ENCODE measurements at places on chromosomes 16 and 17.

GRCh38 chr16:11170696-11171447 lies 85.1 kb downstream of the SOCS1 start:
- DNase-seq, result no peak

- no peak for DNase-seq
These were observed 12.6 kb upstream of the FUS start for GRCh38 chr16:31167315-31167714.

DNA sequence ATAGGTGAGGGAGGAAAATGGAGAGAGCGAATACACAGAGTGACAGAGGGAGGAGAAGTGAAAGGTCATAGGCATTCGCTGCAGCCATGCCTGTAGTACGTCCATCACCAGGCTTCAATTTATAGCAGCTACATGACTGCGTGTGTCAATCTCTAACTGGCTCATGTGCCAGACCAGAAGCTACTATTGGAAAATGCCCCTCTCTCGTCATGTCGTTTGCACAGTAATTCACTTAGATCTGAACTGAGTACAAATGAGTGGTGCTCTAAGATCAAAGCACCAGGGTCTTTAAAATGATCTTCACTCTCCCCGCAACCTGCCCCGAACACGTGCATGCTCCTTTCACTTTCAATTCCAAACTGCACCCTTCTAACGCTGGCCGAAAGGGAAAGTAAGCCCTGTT lies 51.3 kb downstream of the ADCY9 start:
- DNase-seq, result no peak

GRCh38 chr17:72751746-72752145 lies 340.7 kb downstream of the SLC39A11 start:
- DNase-seq, result no peak

GRCh38 chr16:55370762-55371482 lies 46.9 kb downstream of the IRX6 start:
- DNase-seq, result peak; percentile 22

- DNase-seq, result no peak
These were observed 16.9 kb downstream of the GRIN2C start for GRCh38 chr17:74842599-74843351.

- DNase-seq, result peak; percentile 72
These were observed at the start of gene LGALS9 for GRCh38 chr17:27630607-27631410. Gene LGALS9, plus strand, starts transcription at chr17:27631188. Its CDS starts 78 bp downstream, at chr17:27631266.

DNA sequence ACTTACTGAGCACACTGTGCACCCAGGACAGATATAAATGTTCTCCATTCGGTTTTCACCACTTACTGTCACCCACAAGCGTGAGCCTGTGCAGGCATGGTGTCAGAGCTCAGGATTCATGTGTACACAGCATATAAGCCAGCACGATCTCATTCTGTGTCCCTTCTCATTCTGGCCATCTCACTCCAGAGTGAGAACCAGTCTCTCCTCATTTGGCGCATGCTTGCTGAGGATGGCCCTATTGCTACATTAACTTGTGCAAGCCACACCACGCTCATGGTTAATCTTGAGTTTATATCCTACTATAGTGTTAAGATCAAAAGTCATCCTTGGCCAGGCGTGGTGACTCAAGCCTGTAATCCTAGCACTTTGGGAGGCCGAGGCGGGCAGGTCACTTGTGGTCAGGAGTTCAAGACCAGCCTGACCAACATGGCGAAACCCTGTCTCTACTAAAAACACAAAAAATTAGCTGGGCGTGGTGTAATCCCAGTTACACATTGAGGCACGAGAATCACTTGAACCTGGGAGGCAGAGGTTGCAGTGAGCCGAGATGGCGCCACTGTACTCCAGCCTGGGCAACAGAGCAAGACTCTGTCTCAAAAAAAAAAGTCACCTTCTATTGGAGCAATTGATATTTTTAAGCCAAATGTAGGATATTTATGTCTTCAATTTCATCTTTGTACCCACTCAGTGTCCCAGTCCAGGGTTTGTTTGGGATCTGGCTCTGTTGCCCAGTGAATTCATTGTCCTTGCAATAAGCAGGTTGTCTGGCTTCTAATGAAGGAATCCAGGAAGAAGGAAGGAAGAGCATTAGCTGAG lies 20.9 kb downstream of the SOCS1 start:
- no peak for DNase-seq

GRCh38 chr16:30108059-30108850 lies 5.1 kb downstream of the GDPD3 start:
- peak; percentile 65 for DNase-seq

DNA sequence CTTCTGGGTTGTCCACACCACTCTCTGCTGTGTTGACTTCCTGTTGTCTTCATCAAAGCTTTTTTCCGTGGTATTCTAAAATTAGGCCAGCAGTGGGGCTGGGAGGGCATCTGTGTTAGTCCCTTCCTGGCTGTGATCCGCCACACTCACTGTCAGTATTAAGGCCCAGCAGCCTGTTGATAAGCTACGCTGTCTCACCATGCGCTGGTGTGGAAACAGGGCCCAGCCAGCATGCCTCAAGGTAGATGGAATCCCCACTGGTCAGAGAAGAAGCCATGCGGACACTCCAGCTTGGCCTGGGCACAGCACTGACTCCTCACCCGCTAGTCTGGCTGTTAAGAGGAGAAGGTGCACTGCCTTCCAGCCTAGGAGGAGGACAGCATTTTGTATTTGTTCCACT lies 11.4 kb downstream of the CDR2L start:
- DNase-seq, result no peak

- no peak for DNase-seq
These were observed 211.1 kb upstream of the WSB1 start for GRCh38 chr17:27082775-27083154.

DNA sequence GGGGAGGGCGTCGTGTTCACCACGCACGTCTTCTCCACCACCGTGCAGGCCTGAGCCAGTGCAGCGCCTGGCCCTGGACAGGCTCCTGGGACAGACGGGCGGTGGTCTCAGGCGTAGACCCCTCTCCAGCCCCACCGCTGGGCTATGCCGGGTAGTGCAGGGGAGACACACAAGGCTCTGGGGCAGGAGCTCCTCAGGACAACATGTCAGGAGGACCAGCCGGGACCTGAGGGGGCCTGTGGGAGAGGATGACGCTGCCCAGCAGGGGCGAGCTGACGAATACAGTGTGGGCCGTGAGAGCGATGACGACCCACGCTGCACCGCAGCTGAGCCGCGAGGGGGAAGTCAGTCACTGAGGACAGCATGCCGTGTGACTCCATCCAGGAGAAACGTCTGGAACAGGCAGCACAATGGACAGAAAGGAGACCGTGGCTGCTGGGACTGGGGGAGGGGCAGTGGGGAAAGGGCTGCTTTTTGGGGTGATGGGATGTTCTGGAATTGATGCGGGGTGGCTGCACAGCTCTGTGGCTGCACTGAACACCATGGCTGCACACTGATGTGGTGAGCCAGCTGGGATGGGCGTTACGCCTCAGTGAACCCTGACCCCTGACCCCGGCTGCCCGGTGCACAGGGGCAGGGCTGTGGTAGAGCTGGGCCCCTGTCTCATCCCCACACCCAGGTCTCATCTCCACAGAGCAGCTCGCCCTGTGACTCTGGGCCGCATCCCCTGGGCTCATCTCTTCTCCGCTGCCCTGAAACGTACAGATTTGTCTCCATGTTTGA lies 20.2 kb downstream of the DNASE1 start:
- DNase-seq, result no peak

DNA sequence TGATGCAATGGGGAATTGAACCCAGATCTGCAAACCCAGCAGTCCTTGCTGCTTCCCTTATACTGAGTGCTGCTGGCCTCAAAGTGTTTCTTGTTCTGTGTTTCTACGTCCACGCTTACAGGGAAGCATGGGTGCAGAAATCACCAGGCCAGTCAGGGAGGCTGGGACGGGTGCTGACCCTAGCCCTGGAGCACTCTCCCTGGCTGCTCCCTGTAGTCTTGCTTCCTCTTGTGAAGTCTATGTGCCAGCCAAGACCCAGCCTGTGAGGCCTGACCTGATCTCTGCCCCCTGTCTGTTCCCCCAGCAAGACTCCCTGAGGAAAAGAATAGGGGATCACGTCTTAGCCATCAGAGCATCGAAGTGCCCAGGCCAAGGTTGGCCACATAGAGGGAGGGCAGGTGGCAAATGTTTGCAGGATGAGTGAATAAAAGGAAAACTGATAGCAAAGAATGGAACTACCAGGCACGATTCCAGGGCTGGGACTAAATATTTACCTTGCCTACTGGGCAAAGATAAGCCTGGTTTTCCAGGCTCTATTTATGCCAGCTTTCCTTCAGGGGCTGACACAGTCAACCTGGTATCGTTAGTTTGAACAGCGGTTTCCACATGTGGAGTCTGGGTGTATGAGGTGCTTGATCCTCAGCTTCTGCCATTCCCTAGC lies 41.2 kb upstream of the RHOT1 start:
- no peak for DNase-seq

DNA sequence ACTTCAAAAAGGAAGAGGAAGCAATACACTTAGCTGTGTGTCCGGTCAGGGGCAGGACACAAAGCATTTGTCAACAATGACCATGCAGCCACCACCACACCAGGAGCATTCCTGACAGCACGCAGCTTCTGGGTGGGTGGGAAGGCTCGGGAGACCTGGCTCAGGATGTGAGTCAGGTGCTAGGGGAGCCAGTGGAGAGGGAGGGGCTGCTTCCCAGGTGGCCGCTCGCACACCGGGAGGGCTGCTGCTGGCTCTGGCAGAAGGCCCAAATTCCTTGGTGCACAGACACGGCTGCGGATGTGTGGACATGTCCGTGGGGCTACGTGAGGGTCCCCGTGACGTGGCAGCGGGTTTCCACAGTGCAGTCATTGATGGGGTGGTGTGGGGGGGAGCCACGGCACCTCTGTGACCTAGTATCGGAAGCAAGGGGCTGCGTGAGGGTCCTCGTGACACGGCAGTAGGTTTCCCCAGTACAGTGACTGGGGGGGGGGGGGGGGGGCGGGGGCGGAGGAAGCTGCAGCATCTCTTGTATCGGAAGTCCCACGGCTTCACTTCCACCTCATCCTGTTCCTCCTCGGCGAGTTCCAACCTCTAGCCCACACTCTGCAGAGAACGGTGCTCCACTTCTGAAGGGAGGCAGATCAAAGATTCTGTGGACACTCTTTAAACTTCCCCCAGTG lies 112.8 kb downstream of the ZNF778 start:
- peak; percentile 84 for DNase-seq

GRCh38 chr17:76865174-76865573 lies 3.0 kb upstream of the MGAT5B start:
- no peak for DNase-seq

DNA sequence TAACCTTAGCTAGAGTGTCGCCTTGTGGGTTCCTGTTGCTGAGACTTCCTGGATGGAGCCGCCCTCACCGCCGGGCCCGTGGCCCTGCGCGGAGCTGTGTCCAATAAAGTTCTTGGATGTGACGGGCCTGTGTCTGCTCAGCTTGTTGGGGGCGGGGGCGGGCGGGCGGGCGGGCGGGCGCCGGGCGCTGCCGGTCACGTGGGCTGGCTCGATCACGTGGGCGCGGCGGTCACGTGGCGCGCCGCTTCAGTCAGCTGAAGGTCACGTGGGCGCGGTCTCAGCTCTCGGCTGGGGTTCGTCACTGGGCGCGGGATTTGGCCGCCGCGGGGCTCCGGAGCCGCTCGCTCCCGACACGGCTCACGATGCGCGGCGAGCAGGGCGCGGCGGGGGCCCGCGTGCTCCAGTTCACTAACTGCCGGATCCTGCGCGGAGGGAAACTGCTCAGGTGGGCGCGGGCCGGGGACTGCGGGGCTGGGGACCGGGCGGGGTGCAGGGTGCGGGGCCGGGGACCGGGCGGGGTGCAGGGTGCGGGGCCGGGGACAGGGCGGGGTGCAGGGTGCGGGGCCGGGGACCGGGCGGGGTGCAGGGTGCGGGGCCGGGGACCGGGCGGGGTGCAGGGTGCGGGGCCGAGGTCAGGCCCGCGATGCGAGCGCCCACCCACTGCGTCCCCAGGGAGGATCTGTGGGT lies at the start of gene AMDHD2:
TSS of gene AMDHD2 (plus strand) at position 275 of the 687 bp plus-strand sequence. CDS start at position 363, 88 bp downstream.
- DNase-seq, result peak; percentile 81

DNA sequence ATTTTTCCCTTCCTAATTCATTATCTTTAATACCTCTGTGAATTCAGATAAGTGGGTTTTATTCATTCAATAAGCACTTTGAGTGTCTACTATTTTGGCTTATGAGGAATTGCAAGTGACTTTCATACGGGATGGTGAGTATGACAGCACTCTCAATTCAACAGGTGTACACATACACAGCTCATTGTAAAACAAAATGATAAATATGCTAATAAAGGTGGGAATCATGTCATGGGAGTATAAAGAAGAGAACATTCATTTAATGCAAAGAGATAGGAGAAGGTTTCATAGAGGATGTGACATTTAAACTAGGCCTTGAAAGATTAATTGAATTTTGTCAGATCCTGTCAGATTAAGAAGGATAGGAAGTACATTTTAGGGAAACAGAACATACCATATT lies 19.4 kb downstream of the NACA2 start:
- no peak for DNase-seq

- DNase-seq, result no peak
These were observed 5.1 kb downstream of the RGS11 start for GRCh38 chr16:270381-271255.

GRCh38 chr17:62093188-62094155 lies 28.4 kb upstream of the MED13 start:
- peak; percentile 56 for DNase-seq

- DNase-seq, result no peak
These were observed 23.7 kb upstream of the SOX9 start for GRCh38 chr17:72097144-72097543.

DNA sequence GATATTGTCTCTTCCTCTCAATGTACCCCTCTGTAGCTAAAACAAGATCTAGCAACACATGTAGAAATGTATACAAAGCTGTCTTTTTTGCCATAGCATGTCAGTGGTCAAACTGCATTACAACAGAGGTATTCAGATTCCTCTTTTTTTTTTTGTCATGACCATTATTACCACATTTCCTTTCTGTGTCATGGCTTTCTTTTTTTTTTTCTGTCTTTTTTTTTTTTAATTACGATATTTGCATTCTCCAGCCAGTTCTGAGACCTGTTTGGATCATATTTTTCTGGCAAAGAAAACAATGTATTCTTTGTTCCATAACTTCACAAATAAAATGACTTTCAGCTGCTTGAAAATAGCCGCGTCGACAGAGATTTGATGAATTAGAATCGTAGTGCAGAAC lies 27.4 kb upstream of the CAPNS2 start:
- no peak for DNase-seq

- DNase-seq, result no peak
These were observed 29.5 kb downstream of the KAT7 start for GRCh38 chr17:49817993-49818392.

GRCh38 chr17:73750975-73751374 lies 106.7 kb upstream of the SDK2 start:
- DNase-seq, result no peak

- DNase-seq, result no peak
These were observed 19.2 kb downstream of the RBFOX3 start for GRCh38 chr17:79591695-79592094.

DNA sequence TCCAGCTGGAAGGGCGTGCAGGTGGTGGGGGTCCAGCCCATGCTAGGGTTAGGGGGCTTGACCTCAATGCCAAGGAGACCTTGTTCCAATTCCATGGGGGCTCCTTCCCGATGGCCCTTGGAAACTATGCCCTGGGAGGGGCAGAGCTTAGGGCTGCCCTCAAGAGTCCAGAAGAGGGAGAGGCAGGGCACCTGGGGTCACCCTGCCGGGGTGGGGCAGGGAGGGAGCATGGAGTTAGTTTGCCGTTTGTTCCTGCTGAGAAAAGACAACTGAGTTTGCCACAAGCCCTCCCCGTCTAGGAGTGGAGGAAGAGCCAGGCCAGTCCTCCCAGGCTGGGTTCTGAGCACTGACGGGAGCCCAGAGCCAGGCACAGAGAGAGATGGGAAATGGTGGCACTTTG lies 21.4 kb downstream of the MMP15 start:
- no peak for DNase-seq
